ENCODE measurements at places on chromosomes 7 and 10. TPM values are rescaled to one million over a fixed set of nuclear protein-coding genes. Genes with fewer than 3 reads are reported as not detected.

- no peaks in the 10 kb centered on the region for H3K27me3 ChIP-seq
- H3K27ac ChIP-seq, result no peak overlapping the region
- H3K36me3 ChIP-seq, result no peaks in the 10 kb centered on the region
- DNase-seq, result no peak
Observed at GRCh38 chr10:16792675-16793074, 24.5 kb downstream of the RSU1 start.

GRCh38 chr10:53833908-53834307 is 967.1 kb downstream of the PCDH15 start:
- DNase-seq, result no peak
- no peaks in the 10 kb centered on the region for H3K27me3 ChIP-seq

- no peaks in the 10 kb centered on the region for H3K27me3 ChIP-seq
- no peak overlapping the region for H3K27ac ChIP-seq
- DNase-seq, result no peak
- no peak overlapping the region for H3K4me3 ChIP-seq
- no peaks in the 10 kb centered on the region for H3K36me3 ChIP-seq
- no peaks in the 10 kb centered on the region for H3K4me1 ChIP-seq
Observed at GRCh38 chr10:1638889-1639419, 98.4 kb downstream of the ADARB2 start.

DNA sequence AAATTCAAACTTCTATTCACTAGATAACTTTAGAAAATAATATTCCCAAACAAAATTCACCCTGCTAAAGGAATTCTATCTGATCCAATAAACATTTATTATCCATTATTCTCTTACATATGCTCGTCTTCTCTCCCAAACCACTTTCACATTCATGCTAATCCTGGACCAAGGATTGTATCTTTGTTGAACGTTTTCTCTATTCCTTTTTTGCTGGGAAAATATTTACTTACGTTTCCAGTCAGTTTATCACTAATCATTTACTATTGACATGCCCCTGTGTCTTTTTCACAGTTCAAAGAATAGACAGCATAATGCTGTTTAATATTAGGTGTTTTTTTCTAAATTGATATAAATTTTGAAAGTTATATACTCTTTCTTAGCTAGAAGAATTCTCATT is 3.2 kb downstream of the TEX47 start:
- no peaks in the 10 kb centered on the region for H3K4me1 ChIP-seq
- no peaks in the 10 kb centered on the region for H3K36me3 ChIP-seq
- H3K27ac ChIP-seq, result no peak overlapping the region
- H3K27me3 ChIP-seq, result no peaks in the 10 kb centered on the region
- DNase-seq, result no peak
- no peak overlapping the region for H3K4me3 ChIP-seq

- H3K4me3 ChIP-seq, result no peak overlapping the region
- no peak for DNase-seq
- no peaks in the 10 kb centered on the region for H3K27me3 ChIP-seq
- H3K36me3 ChIP-seq, result no peaks in the 10 kb centered on the region
- H3K4me1 ChIP-seq, result no peaks in the 10 kb centered on the region
Observed at GRCh38 chr7:18420108-18420507, 75.4 kb upstream of the HDAC9 start.

DNA sequence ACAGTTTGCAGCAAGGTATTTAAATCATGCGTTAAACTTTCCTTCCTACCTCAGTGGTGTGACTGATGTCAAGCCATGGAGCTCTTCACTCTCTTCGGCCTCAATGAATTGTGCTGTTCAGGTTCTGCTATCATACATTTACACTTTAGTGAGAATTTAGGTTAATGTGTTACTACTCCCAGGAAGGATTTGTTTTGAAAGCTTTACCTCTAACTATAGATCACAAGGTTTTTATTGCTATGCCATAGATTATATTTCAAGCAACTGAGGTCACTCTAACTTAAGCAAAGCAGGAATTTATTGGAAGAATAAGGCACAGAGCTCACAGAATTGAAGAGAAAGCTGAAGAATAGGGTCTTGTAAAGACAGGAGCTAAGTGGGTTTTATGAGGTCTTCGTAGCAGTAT is 11.0 kb upstream of the ADD3 start:
- no peak overlapping the region for H3K27ac ChIP-seq
- H3K36me3 ChIP-seq, result no peaks in the 10 kb centered on the region
- H3K4me1 ChIP-seq, result peaks cover 3% of the 10 kb centered on the region
- no peaks in the 10 kb centered on the region for H3K27me3 ChIP-seq
- DNase-seq, result no peak

GRCh38 chr7:135938563-135938962 is 38.6 kb downstream of the MTPN start:
- no peak overlapping the region for H3K27ac ChIP-seq
- no peak overlapping the region for H3K4me3 ChIP-seq
- no peaks in the 10 kb centered on the region for H3K27me3 ChIP-seq
- peaks cover 3% of the 10 kb centered on the region for H3K4me1 ChIP-seq

- H3K4me3 ChIP-seq, result no peak overlapping the region
- H3K27me3 ChIP-seq, result no peaks in the 10 kb centered on the region
- no peaks in the 10 kb centered on the region for H3K36me3 ChIP-seq
- DNase-seq, result no peak
Observed at GRCh38 chr10:45473126-45473525, 99.1 kb downstream of the ALOX5 start.

Gene MYO3A
- total RNA-seq, result not detected

DNA sequence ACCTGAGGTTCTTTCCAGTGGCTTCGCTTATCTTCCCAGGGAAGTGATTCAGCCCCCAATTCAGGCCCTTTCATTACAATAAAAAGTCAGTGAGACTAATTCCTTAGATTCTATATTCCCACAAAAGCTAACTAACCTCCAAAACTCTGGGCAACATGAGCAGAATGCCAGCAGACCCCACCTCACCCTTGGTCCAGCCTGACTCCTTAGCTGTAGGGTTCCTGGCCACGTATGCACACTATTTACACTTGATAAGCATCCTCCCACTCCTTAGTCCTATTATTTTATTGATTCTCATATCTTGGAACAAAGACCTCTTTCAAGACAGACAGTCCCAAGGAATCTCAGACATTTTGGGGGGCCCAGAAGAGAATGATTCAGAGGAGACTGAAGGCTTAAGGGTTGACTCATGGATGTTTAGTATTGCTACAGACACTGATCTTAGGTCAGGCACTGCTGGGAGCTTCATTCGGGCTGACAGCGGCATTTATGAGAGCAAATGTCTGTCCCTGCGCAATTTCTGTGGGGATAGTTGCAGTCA is 162.6 kb upstream of the GDF10 start:
- no peaks in the 10 kb centered on the region for H3K4me1 ChIP-seq
- H3K36me3 ChIP-seq, result no peaks in the 10 kb centered on the region

GRCh38 chr10:19998482-19998881 is 182.2 kb downstream of the PLXDC2 start:
- H3K4me3 ChIP-seq, result no peak overlapping the region
- H3K27ac ChIP-seq, result no peak overlapping the region
- no peak for DNase-seq
- no peaks in the 10 kb centered on the region for H3K27me3 ChIP-seq
- peaks cover 1% of the 10 kb centered on the region for H3K4me1 ChIP-seq

GRCh38 chr7:142528608-142529408 is 220.5 kb upstream of the PRSS1 start:
- no peak overlapping the region for H3K27ac ChIP-seq
- H3K4me1 ChIP-seq, result no peaks in the 10 kb centered on the region
- H3K4me3 ChIP-seq, result no peak overlapping the region

Gene AKR1C8
- total RNA-seq, result not detected

GRCh38 chr7:41459623-41460261 is 243.1 kb downstream of the INHBA start:
- H3K4me1 ChIP-seq, result no peaks in the 10 kb centered on the region
- no peaks in the 10 kb centered on the region for H3K36me3 ChIP-seq
- H3K27me3 ChIP-seq, result no peaks in the 10 kb centered on the region
- H3K4me3 ChIP-seq, result no peak overlapping the region

- H3K27ac ChIP-seq, result no peak overlapping the region
- H3K4me3 ChIP-seq, result no peak overlapping the region
- H3K36me3 ChIP-seq, result no peaks in the 10 kb centered on the region
- H3K4me1 ChIP-seq, result no peaks in the 10 kb centered on the region
- no peaks in the 10 kb centered on the region for H3K27me3 ChIP-seq
Observed at GRCh38 chr10:124464028-124464965, 2.7 kb downstream of the LHPP start.

Gene EIF4EBP2
- 54.0 TPM for total RNA-seq

GRCh38 chr10:68088740-68089139 is 13.7 kb upstream of the HERC4 start:
- no peaks in the 10 kb centered on the region for H3K36me3 ChIP-seq
- no peaks in the 10 kb centered on the region for H3K27me3 ChIP-seq
- no peak overlapping the region for H3K4me3 ChIP-seq
- no peak overlapping the region for H3K27ac ChIP-seq
- no peak for DNase-seq
- H3K4me1 ChIP-seq, result no peaks in the 10 kb centered on the region

DNA sequence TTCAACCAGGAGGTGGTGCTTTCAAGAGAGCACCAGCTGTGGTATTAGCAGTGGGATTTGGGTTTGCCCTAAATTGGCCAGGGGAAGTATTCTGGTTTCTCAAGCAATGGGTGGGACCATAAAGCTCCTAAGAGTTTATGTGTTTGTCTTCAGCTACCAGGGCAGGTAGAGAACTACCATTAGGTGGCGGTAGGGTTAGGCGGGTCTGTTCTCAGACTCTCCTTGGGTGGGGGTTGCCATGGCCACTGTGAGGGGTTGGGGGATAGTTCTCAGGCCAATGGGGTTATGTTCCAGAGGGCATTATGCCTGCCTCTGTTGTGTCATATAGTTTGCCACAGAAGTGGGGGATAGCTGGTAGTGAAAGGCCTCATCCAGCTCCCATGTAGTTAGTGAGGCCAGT is 47.7 kb upstream of the BICC1 start:
- no peak overlapping the region for H3K27ac ChIP-seq
- H3K27me3 ChIP-seq, result no peaks in the 10 kb centered on the region

DNA sequence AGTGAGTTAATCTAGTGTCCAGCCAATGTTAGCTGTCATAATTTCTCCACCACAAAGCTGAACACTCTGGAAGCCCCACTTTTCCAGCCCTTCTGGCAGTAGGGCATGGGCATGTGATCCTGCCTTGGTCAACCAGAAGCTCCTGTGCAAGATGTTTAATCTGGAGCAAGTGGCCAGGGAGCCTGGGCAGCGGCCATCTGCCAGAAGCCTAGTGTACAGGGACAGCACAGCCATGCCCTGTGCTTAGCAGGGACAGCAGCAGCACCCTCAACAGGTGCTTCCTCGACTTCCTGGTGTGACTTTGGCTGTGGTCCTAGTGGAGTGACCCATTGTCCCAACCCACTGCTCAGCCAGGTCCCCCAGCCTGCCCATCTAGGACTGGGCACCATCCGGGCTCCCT is 10.3 kb downstream of the RBP3 start:
- DNase-seq, result no peak
- no peaks in the 10 kb centered on the region for H3K27me3 ChIP-seq
- no peaks in the 10 kb centered on the region for H3K4me1 ChIP-seq
- H3K36me3 ChIP-seq, result no peaks in the 10 kb centered on the region

Gene WASHC2C
- total RNA-seq, result 34.1 TPM

DNA sequence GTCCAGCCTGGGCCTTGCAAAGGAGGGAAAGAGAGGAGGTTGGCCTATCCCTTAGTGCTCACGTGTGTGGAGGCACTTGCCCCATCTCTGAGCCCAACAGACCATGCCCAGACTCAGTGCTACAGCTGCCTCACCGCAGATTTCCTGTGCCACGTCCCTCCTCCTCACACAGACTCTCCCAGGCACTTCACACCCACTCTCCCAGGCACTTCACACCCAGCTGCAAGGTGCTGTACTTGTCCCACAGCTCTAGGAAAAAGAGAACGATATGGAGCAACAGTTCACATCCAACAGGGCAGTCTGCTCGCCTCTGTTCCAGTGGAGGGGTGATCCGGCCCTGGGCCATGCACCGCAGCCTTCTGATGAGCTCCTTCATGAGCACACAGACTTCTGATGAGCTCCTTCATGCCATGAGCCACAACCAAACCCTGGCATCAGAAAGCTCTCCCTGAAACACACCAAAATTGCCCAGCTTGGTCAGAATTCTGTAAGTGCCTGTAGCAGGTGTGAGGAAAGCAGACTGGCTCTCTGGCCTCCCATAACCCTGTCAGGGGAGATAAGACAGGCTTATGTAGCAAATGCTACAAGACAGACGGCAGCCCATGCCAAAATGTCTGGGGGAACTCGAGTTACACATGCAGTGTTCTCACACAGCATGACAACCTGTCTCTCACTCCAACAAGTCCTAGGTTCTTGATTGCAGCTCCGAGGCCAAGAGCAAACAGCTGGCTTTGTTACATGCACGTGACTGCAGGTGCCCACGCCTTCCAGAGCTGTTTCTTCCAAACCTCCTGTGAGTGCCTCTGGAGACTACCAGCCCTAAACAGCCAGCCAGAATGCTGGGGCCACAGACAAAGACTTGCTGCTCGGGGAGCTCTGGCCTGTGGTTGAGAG is 348.5 kb downstream of the GRID1 start:
- no peaks in the 10 kb centered on the region for H3K27me3 ChIP-seq
- H3K36me3 ChIP-seq, result no peaks in the 10 kb centered on the region
- no peak for DNase-seq
- H3K4me1 ChIP-seq, result no peaks in the 10 kb centered on the region

Gene RBM20
- 2.9 TPM for total RNA-seq

DNA sequence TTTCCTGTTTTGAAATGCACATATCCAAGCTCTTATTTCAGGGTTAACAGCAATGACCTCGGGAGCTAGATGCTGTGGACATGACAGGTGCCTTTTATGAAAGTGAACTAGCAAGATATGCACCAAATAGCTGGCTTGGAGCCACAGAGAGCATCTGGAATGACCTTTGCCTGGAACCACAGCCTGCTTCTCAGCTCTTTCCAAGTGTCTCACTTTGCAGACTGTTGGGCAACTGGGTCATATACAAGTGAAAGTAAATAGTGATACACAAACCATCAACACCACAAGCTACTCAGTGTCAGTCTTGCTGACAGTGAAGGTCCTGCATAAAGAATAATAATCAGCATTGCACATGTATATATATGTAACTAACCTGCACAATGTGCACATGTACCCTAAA is 183.5 kb downstream of the RNF133 start:
- no peaks in the 10 kb centered on the region for H3K27me3 ChIP-seq
- no peak overlapping the region for H3K27ac ChIP-seq
- H3K4me3 ChIP-seq, result no peak overlapping the region

GRCh38 chr7:30906014-30906413 is 5.6 kb upstream of the AQP1 start:
- H3K27ac ChIP-seq, result no peak overlapping the region
- no peaks in the 10 kb centered on the region for H3K36me3 ChIP-seq
- no peaks in the 10 kb centered on the region for H3K27me3 ChIP-seq
- H3K4me3 ChIP-seq, result no peak overlapping the region
- DNase-seq, result no peak

DNA sequence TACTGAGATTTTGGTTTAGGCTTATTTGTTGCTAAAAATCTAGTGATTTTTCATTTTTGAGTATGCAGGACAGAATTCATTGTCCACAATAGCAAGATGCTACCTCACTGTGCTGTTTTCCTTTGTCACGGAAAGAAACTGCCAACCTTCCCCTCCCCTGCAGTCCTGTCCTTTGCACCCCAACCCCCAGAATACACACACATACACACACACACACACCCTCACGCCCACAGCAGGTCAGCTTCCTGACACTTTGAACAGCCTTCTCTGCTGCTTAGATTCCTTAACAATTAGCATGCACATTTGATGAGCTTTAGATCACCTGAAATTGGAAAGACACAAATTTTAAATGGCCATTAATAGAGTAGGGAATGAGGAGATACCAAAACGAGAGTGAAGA is 32.1 kb downstream of the ARMC3 start:
- no peaks in the 10 kb centered on the region for H3K27me3 ChIP-seq
- H3K4me1 ChIP-seq, result no peaks in the 10 kb centered on the region
- DNase-seq, result no peak
- H3K36me3 ChIP-seq, result no peaks in the 10 kb centered on the region
- no peak overlapping the region for H3K27ac ChIP-seq

GRCh38 chr7:139095194-139095659 is 14.3 kb downstream of the ZC3HAV1 start:
- DNase-seq, result no peak
- peaks cover 15% of the 10 kb centered on the region for H3K4me1 ChIP-seq
- H3K27me3 ChIP-seq, result no peaks in the 10 kb centered on the region
- no peak overlapping the region for H3K27ac ChIP-seq
- no peaks in the 10 kb centered on the region for H3K36me3 ChIP-seq

Measured in ovary (tissue), 10 donors.